H1 (cell line): ENCODE measurements at places on chromosomes 7 and 10. TPM values are rescaled to one million over a fixed set of nuclear protein-coding genes. Genes with fewer than 3 reads are reported as not detected.

- DNase-seq = no peak
- no peaks in the 10 kb centered on the region for H3K27me3 ChIP-seq
- no peak overlapping the region for H3K27ac ChIP-seq
- H3K36me3 ChIP-seq = no peaks in the 10 kb centered on the region
- H3K4me1 ChIP-seq = peaks cover 4% of the 10 kb centered on the region
- H3K4me3 ChIP-seq = no peak overlapping the region
Measured at GRCh38 chr7:95577137-95577536, 19.2 kb downstream of the PDK4 start.

- no peak for DNase-seq
- H3K4me3 ChIP-seq = no peak overlapping the region
- no peaks in the 10 kb centered on the region for H3K27me3 ChIP-seq
- no peaks in the 10 kb centered on the region for H3K4me1 ChIP-seq
- H3K36me3 ChIP-seq = no peaks in the 10 kb centered on the region
Measured at GRCh38 chr10:90675621-90676020, 182.2 kb downstream of the HTR7 start.

The ASB13 gene
- total RNA-seq = 20.2 and 22.2 TPM in 2 replicates

DNA sequence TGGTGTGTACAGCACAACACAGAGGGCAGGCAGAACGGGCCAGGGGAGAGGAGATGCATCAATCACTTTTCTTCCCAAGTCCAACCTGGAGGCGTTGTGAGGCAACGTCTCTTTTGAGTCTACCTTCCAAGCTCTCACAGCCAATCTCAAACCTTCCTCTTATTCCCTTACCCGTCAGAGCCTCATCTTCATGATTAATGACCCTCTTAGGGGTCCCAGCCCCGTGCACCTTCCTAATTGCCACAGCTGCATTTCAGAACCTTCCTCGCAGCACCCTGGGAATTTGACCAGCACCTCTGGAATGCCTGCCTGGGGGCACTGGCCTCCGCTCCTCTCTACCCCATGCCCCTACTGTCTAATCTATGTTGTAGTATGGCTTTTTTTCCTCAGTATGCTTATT is 169.3 kb upstream of the PRR15 start:
- H3K4me1 ChIP-seq = no peaks in the 10 kb centered on the region
- H3K36me3 ChIP-seq = no peaks in the 10 kb centered on the region
- no peaks in the 10 kb centered on the region for H3K27me3 ChIP-seq
- H3K4me3 ChIP-seq = no peak overlapping the region

GRCh38 chr7:20952916-20953315 is 166.2 kb upstream of the SP8 start:
- no peaks in the 10 kb centered on the region for H3K27me3 ChIP-seq
- no peak overlapping the region for H3K4me3 ChIP-seq
- no peak overlapping the region for H3K27ac ChIP-seq
- DNase-seq = no peak
- H3K36me3 ChIP-seq = no peaks in the 10 kb centered on the region

The ZP3 gene
- total RNA-seq = 1.4 and 1.5 TPM in 2 replicates

DNA sequence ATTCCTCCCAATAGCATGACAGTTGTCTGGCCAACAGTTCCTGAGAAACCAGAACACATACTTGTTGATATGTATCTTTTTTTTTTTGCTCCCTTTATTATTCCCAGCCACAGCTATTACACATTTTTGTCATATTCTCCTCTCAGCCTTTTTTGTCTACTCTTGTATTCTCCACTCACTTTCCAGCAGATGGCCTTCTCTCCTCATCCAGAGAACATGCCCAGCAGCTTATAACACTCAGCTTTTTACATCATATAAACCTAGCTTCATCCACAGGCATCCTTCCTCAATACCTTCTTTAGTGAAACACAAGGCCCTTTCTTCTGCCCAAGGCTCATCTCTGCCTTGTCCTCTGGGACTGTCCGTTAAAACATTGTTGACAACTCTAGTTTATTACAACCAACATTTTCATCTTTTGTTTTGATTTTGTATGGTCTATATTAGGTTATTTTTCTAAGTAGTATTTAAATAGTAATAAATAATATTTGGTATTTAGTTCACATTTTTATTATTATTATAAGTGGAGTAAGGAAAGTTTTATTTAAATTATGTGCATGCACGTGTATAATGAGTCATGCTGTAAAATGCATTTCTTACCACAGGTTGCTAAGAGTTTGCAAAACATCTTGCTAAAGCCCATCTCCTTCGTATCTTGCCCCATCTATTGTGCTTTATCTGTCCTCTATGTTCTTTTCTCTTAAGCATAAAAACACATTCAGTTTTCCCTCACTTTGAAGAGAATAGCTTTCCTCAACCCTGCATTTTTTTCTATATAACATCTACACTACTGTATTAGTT is 101.5 kb downstream of the ORC5 start:
- no peaks in the 10 kb centered on the region for H3K27me3 ChIP-seq
- no peak overlapping the region for H3K27ac ChIP-seq
- no peaks in the 10 kb centered on the region for H3K36me3 ChIP-seq
- H3K4me1 ChIP-seq = no peaks in the 10 kb centered on the region
- no peak overlapping the region for H3K4me3 ChIP-seq
- DNase-seq = no peak

DNA sequence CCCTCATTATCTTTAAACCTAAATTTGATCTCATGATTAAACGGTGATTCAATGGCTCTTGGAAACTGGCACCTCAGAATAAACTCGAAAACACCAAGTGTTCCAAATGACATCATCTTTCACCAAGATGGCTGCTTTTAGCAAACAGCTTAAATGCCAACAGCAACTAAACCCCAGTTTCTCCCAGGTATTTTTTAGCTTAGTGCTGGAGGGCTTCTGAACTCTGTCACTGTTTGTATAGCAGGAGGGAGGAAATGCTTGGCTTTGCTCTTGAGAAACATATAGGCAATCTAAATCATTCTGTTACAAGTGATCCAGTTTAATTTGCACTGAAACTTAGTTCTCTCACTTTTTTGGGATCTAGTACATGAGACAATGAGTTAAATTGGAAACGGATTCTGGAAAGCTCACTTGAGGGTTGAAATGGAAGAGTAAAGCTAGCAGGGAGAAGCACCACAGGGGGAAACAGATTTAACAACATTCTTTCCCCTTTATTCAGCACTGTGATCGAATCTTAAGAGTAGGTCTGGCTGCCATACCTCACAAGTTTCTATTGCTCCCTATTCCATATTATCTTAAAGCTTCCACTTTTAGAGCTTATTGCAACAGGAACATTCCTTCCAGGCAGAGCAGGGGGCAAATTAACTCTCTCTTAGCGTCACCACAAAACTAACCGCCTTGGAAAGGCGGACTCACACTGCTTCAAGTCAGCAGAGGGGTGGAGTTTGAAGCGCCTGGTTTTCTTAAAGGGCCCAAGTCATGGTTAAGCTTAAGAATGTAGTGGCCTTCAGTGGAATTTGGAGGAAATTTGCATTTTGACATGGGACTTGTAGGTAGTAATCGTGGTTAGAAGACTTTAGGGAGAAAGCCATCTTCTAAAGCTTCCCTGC is 1.8 kb upstream of the CCDC6 start:
- H3K36me3 ChIP-seq = no peaks in the 10 kb centered on the region
- H3K4me1 ChIP-seq = peaks cover 14% of the 10 kb centered on the region; the same call in 1 of the 2 replicates
- H3K27ac ChIP-seq = peak overlapping the region; percentile 90
- H3K27me3 ChIP-seq = no peaks in the 10 kb centered on the region
- peak; percentile 80 for DNase-seq
